ENCODE measurements at places on chromosomes 16 and 17. TPM values are rescaled to one million over a fixed set of nuclear protein-coding genes. Genes with fewer than 3 reads are reported as not detected.

Gene CYGB
- 9.0 TPM for total RNA-seq

DNA sequence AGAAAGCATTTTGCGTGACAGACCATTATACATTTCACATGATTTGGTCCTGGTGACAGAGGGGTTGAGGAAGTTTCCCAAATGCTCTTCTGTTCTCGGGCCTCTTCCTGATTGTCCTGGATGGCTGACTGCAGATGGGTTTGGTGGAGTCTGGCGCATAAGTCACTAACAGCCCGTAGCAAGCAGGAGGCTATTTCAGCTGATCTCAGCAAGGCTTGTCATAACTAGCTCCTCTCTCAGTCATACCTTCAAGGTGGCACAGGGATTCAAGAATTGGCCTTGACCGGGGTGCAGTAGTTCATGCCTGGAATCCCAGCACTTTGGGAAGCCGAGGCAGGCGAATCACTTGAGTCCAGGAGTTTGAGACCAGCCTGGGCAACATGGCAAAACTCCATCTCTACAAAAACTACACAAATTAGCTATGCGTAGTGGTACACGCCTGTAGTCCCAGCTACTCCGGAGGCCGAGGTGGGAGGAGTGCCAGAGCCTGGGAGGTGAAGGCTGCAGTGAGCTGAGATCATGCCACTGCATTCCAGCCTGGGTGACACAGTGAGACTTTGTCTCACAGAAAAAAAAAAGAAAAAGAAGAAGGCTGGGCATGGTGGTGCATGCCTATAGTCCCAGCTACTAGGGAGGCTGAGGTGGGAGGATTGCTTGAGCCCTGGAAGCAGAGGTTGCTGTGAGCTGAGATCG, 68.9 kb upstream of the HAS3 start:
- DNase-seq, result no peak

DNA sequence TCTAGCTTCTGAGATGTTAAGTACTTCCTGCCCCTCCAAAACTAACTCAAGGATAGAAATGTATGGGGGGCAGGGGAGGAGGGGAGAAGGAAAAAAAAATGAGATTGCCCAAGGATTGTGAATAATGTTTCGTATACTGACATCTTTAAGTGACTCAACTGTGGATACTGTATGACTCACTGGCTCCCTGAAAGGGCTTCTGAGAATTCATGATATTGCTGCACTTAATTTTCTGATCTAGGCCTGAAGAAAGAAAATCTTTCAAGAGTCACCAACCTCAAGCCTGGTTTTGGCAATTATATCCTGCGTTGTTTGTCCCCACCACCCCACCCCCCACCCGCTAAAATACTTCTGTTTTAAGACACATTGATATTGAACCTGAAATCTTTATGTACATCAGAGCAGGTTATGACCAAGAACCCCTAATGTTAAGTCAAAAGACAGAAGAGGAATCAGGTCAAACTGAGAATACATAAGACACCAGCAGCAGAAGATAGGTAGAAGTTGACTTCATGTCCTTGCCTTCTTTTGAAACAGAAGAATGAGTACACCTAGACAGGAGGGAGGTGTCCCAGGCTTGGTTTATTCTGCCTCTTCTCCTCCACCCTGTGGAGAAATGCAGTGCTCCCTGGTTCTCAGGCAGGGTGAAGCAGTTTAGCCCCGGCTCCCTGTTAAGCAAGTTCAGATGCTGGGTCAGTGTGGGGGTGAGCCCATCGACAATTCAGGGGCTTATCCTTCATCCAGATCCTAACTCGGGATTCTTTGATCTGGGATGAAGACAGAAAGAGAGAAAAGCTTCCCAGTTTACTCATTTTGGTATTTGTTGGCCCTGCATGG, 3.3 kb upstream of the FBXL20 start:
- DNase-seq, result no peak

Gene KRT9
- total RNA-seq, result not detected

Gene HSD3B7
- 9.2 TPM for total RNA-seq

DNA sequence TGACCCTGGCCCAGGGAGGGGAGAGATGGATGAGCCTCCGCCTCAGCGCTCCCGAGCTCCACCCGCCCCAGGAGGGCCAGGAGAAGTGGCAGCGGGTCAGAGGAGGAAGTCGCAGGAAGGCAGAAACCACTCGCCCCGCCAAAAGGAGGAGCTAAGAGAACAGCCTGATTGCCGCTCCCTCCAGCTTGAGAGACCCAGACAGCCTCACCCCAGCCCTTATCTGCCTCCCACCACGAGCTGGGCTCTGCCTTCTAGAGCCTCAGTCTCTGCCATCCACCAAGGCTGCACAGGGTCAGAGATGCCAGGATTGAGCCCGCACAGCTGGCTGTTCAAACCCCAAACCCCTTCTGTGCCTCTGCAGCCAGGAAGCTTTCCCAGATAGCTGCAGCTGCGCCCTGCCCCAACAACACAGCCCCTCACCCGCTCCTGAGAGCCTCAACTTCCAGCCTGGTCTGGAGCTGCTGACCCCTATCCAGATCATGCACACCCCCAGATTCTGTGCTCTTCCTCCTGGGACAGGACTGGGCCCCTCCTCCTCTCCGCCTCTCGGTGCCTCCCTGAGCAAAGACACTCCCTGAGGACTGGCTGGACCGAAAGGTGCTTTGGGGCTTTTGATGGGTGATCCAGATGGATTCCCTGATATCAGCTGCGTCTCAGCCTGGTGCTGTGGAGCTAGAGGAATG, 1.0 kb upstream of the ATP2A3 start:
- no peak for DNase-seq

DNA sequence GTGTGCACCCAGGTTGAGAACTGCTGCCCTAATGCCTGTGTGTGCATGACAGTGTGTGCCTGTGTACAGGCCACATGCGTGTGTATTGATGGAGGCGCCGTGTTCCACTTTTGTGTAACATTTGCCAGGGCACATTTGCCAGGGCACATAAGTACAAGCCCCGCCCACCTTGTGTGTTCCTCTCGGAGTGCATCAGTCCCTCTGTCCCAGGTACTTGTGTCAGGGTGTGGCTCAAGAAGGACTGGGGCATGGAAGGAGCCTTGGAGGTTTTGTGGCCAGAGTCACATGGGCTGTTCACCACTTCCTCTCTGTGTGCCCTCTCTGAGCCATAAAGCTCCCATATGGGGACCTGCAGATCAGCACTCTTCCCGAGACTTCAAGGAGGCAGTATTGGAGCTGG, 73.9 kb downstream of the MRM1 start:
- DNase-seq, result no peak

Gene MEOX1
- total RNA-seq, result 2.3 TPM

Gene KREMEN2
- 0.17 TPM for total RNA-seq

- DNase-seq, result no peak
These were observed 310.1 kb upstream of the C16orf82 start for GRCh38 chr16:26756633-26757032.

Gene TBX6
- 0.99 TPM for total RNA-seq

DNA sequence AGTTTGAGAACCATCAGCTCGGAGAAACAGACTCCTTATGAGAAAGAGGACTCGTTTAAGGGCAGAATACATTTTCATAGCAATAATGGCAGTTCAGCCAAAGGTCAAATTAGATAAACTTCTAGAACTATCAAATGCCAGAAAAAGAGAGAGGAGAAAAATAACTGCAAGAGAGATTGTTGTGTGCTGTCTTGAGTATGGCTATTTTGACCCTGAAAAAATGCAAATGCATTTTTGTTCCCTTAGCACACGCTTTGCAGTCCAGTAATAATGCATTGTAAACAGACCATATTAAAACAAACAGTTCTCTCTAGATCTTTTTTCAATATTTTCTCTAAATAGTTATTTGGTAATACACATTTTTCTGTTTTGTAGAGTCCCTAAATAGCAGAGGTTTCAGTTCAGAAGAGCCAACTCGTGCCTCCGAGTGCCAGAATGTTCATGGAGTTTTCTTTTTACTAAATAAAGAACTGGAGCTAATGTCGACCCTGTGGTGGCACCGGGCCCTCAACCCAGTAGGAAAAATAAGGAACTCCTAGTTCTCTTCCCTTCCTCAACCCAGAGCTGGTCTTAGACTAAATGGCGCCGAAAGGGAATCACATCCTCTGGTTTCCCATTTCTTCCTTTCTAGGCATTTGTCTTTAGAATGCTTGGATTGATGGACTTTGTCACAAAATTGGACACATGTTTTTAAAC, 298.0 kb downstream of the MAP2K4 start:
- no peak for DNase-seq

Gene EXOC3L1
- total RNA-seq, result 1.1 TPM

- no peak for DNase-seq
These were observed 35.7 kb upstream of the GNA13 start for GRCh38 chr17:65092262-65092661.

DNA sequence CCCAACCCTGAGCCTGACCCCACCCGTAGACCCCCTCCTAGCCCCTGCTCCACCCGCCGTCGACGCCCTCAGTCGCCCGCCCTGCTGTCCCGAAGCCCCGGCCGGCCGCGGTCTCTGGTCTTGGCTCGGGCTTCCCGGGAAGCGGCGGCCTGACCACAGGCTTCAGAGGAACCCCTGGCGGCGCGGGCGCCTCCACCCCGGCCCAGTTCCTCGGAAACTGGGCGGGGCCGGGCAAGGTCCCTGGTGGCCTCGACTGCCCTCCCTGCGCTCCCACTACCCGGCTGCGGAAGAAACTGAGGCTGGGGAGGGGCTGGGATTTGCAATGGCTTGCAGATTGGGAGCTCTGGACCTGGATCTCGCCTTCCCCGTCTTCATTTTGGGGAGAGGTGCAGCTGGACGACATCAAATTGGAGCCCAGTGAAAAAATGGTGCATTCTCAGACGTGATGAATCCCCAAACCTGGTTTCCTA, 692 bp upstream of the SOCS1 start:
- no peak for DNase-seq

DNA sequence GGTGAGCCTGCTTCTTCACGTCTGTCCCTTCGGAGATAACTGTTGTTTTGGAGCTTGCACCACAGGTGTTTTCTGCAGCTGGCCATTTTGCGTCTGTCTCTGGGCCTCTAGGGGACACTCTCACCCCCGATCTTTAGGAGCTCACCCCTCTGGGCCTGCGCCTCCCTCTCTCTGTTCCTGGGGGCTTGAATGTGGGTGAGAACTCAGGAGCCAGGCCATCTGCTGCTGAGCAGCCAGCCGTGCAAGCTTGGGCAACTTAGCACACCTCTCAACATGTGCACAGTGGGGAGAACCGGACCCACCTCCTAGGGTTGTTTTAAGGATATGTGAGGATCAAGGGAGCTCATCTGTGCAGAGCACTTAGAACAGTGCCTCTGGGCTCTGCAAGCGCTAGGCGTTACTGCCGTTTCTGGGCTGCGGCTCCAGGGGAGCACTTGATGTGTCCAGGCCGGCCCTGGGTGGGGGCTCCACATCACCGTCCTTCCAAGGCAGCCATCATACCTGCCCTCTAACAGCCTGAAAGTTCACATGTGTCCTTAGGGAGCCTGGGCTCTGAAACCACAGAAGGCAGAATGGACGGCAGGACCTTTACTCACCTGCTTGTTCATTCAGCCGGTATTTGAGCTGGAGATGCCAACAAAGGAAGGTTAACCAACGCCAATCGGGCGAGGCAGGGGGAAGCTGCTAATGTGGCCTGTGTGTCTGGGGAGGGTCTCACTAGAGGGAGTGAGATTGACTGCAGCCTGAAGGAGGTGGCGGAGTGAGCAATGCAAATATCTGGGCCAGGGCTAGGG, 66.3 kb downstream of the MRC2 start:
- no peak for DNase-seq

Gene FBXO39
- total RNA-seq, result not detected

DNA sequence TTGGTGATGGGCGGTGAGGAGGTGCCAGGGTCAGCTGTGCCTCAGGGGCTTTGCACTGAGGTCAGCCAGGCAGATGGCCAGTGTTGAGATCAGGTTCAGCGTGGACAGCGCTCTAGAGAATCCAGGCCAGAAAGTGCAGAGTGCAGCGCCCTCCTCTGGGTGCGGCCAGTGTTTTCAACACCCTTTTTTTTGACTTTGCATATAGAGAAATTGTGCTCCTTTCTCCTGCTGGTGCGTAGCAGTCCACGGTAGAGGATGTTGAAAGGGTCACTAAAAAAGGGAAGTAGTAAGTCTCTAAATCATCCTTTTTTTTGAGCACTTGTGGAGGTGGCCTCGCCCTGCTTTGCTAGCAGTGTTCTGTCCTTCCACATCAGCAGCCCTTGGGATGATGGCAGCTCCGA, 53.9 kb downstream of the BANP start:
- DNase-seq, result no peak

Gene CLEC18A
- 1.6 TPM for total RNA-seq

DNA sequence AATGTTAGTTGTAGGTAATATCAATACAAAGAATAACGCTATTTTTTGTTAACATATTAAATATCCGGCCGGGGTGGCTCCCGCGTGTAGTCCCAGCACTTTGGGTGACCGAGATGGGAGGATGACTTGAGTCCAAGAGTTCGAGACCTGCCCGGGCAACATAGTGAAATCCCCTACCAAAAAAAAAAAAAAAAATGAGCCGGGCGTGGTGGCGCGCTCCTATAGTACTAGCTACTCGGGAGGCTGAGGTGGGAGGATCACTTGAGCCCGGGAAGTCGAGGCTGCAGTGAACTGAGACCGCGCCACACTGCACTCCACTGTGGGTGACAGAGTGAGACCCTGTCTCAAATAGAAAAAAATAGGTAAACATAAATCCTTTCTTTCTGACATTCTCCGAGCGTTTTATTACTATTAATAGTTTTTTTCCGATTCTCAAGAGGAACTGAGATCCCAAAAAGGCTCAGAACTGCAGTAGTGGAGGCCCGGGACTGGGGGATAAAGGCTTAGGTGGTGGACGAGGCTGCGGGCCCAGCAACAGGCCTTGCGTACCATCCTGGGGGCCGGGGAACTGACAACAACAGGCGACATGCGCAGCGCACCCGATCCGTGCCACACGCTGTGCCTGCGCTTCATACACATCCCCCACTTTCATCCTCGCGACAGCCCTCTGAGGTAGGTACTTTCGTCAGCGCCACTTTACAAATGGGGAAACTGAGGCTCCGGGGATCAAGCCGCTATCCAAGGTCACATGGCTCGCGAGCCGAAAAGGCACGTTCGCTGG, 919 bp downstream of the N4BP1 start:
- no peak for DNase-seq

DNA sequence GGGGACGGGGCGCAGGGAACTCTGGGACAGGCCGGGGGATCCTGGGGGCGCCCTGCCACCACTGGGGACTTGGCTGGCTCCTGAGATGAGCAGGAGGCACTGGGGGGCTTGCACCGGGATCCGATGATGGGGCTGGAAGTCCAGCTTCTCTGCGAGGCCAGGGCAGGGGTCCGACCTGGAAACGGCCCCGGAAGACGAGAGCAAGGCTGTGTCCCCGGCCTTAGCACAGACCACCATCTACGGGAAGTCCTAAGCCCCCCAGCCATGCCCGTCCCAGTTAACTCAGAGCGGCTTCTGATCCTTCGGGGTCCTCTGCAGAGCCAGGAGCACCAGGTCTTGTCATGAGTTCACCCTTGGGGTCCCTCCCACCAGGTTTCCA, 573 bp downstream of the CDT1 start:
- DNase-seq, result no peak

Gene TMC7
- total RNA-seq, result 3.1 TPM

- DNase-seq, result peak; percentile 74
These were observed 1.5 kb upstream of the GFAP start for GRCh38 chr17:44916781-44917241.

- no peak for DNase-seq
These were observed 5.7 kb downstream of the VMO1 start for GRCh38 chr17:4780325-4780955.

Measured in spinal cord (tissue), 10 donors.